LNCaP clone FGC (cell line): ENCODE measurements at places on chromosomes 4 and X.

DNA sequence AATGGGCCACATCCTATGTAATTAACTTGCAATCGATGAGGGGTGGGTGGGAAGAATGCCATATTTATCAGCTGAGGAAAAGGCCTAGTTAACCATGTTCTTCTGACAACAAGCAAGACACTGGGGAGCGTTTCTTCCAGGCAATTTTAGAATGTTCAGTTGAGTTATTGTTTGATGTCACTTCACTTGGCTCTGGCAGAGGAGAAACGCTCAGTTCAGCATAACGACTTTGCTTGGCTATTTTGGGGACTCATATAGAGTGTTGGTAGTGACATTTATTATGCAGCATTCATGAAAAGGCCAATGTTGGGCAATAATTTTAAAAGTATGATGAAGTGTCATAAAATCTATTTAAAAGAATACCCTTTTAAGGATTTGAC is 648 bp downstream of the SYNPO2 start:
- no peak for DNase-seq

DNA sequence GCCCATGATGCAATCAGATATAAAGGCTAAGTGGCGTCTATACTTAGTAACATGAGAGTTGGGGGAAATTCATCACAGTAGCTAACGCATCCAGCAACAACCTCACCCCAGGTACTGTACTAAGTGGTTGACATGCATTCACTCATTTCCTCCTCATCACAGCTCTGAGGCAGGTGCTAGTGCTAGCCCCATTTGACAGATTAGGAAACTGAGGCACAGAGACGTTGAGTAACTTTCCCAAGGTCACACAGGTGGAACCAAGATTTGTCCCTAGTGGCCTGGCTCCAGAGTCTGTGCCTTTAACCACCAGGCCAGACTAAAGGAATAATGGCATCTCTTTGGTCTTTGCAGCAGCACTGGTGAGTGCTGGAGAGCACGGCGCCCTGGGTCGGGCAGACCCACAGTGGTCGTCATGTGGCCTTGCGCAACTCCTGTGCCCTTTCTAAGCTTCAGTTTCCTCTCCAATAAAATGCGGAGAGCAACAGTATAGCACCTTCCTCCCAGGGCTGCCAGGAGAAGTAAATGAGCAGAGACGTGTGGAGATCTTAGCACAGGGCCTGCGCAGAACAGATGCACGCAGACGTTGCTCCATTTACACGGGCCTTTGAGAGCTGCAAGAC is 186.4 kb downstream of the BCOR start:
- DNase-seq, result no peak

DNA sequence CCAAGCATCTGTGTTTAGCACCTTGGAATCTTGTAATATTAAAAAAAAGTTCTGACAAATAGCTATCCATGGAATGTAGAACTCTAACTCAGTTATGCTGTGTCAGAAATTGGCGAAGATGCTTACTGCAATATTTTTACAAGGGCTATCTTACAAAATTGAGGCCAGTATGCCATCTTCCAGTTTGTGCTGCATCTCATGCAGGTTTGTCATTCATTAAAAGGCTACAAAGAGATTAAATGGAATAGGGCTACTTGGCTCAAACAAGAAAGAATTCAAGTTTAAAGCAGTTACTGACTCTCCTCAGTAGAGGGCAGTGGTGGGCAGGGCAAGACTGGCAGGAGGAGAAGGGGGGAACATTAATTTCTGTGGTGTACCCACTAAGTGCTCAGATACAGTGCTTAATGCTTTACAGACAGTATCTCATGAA is 66.5 kb downstream of the SHROOM4 start:
- DNase-seq, result no peak

DNA sequence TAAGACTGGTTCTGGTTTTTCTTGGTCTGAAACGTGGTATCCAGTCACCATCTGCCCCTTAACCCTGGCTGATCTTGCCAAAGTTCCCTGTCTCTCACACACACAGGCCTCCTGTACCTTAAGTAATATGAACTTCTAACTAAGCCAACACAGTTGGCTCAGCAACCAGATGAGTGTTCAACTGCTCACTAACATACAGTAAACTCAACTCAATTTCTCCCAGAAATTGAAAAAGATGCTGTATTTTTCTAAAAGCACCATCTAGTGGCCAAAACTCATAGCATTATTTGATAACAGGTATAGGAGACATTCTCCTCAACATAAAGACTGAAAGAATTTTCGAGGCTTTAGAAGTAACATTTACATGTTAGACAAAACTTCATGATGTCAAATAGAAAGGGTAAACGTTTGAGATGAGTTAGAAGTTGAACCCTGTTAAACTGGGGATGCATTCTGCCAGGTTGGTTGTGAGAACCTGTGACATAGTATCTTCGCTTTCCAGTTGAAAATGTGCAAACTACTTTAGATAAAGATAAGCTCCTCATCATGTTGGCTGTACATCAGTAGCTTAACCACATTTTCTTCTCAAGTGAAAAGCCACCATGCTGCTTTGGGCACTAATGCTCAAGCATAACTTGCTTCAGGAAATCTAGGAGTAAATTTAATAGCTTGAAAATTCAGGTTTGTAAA is 31.2 kb downstream of the CCNI start:
- no peak for DNase-seq

DNA sequence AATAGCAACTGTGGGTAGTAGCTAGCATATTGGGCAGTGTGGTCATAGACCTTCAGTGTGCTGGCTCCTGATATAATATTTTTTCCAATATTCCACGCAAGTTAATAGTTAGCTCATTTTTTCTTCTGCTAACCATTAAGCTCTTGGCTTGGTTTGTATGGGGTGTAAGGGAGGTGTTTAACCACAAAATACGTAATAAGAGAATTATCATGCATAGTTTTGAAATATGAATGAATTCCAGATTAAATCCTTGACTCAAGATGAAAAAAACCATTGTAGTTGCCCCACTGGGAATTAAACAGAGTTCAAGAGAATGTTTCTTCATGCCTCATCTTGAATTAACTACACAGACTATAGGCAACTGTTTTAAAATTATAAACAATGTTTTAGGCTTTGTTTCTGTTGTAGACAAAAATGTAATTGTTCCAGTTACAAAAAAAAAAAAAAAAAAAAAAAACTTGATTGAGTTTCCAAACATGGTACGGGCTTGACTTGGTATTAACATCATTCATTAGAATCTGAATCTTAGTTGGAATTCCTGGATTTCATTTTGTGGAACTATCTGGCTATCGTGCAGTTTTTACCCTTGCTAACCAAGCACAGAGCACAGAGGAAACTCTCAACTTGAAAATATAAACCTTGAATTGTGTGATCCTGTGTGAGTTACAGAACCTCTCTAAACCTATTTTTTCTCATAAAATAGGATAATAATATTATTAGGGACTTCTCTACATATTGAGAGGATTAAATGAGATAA is 28.4 kb downstream of the CXCL1 start:
- DNase-seq, result no peak

DNA sequence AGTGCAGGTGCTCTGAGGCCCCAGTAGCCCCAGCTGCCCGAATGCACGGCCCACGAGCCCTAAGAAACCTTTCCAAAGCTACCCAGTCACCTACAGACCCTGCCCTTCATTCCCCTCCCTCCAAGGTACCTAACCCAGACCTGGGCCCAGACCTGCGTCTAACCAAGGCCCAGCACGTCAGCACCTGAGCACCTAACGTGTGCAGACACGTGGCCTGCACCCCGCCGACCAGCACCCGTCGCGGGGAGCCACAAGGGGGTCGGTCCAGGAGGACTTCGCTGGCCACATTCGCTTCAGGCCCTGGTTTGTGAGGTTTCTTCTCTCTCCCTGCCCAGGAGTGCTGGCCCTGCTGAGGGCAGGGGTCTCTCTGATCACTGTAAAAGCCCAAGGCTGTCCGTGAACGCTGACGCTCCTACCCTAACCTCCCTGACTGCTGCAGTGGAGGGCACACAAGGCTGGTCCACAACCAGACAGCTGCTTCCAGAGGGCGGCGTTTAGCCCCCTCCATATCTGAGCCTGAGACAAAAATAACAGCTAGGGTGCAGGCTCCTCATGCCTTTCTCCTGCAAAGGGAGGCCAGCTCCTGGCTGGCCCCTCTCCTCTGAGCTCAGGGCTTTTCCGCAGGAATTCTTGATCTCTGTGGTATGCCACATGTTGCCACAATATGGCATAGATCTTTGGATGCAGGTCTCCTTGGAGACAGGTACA is 31.8 kb downstream of the WDR1 start:
- no peak for DNase-seq

- DNase-seq, result no peak
Observed at GRCh38 chrX:149021159-149021558, 483.9 kb downstream of the IDS start.

GRCh38 chr4:148515248-148515647 is 73.0 kb upstream of the NR3C2 start:
- DNase-seq, result peak; percentile 53

- DNase-seq, result peak; percentile 31
Observed at GRCh38 chr4:114694770-114695169, 96.2 kb downstream of the UGT8 start.

GRCh38 chr4:26022346-26023202 is 108.6 kb downstream of the SMIM20 start:
- DNase-seq, result peak; percentile 98

DNA sequence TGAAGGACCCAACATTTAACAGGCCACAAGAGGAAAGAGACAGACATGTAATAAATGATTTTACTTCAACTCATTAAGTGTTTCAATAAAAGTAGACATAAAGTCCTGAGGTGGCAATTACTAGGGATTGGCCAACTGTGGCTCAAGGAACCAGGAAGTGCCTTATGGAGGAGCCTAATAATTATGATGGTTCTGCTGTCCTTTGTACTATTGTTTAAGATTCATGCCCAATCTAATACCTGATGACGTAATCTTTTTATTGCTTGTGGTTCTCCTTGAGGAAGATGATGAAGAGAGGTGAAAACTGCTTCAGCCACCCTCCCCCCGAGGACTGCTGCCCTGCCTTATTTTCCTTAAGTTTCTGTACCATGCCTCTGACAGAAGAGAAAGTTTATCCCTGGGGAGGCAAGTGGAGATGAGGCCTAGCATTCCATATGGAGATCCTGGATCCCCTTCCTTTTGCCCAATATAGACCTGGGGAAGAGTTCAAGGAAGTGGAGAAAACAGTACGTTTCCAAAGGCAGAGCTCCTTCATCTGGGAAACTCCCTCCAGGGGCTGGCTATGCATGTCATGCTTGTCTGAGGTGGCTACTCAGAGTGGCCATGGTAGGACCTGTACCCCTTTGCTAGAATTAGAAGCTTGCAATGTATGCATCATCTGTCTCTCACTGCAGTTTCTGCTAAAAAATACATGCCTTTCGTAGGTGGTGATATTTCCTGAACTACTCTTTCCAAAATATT is 56.8 kb upstream of the FAT1 start:
- no peak for DNase-seq

GRCh38 chr4:30765022-30765421 is 44.9 kb downstream of the PCDH7 start:
- DNase-seq, result no peak

DNA sequence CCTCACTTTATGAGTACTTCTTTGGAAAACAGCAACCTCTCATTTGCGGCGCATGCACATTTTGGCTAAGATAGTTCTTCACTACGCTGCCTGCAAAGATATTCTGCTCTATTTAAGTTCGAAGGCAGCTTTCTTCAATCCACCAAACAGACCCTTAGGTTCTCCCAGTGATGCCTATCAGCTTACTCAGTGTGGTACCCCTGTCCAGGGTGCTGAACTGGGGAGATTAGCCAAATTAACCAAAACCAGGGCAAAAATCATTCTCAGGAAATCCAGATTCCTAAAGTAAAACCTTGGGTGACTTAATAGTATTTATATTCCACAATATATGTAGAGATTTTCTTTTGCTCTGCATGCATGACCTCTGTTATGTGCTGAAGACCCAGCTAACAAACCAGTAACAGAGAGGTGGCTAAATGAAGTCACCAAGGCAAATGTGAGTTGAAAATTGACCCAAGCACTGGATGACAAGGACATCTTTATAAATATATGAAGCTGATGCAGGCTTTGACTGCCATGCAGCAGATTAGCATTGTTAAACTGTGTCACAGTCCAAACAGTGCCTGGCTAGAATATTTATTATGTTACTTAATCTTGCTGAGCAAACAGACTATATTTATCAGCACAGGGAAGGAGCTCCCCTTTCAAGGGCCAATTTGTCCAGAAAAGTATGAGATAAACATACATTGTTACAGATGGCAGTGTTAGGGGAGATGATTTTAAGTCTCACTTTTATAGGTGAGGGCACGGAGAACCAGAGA is 418.2 kb downstream of the STIM2 start:
- DNase-seq, result peak; percentile 22

DNA sequence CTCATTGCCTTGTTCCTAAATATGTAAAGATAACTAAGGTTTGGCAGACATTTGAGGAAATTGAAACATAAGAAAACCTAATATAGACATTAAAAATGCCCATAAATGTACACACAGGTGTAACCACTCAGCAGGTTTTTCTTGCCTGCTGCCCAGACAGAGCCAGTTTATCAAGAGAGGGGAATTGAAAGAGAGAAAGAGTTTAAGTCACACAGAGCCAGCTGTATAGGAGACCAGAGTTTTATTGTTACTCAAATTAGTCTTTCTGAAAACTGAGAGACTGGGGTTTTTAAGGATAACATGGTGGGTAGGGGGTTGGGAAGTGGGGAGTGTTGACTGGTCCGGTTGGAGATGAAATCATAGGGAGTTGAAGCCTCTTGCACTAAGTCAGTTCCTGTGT is 119.0 kb downstream of the CFAP299 start:
- no peak for DNase-seq

- DNase-seq, result no peak
Observed at GRCh38 chrX:134444681-134445080, 15.3 kb upstream of the HPRT1 start.

GRCh38 chrX:33605997-33606396 is 394.6 kb upstream of the DMD start:
- no peak for DNase-seq

DNA sequence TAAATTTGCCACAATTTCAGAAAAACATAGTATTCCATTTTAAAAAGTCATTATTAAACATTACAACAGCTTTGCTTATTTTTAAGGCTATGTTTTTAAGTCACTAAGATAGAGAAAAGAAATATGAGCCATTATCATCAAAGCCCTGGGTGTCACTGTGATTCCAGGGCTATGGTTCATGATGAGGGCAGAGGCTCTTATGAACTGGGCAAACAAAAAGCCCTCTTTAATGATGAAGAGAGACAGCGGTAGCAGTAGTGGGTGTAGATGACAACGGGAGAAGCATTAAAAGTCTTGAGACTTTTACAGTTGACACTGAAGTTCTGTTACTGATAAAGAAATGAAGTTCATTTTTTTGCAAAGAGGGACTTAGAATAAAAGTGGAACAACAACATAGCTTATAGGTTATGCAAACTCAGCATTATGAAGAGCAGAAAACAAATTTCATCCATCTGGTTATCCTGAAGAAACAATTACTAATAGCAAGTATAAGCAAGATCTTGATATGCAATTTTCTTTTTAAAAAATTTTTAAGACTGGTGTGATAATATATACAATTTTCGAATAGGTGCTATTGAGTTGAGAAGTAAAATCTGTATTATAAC is 202.7 kb upstream of the ETNPPL start:
- no peak for DNase-seq

DNA sequence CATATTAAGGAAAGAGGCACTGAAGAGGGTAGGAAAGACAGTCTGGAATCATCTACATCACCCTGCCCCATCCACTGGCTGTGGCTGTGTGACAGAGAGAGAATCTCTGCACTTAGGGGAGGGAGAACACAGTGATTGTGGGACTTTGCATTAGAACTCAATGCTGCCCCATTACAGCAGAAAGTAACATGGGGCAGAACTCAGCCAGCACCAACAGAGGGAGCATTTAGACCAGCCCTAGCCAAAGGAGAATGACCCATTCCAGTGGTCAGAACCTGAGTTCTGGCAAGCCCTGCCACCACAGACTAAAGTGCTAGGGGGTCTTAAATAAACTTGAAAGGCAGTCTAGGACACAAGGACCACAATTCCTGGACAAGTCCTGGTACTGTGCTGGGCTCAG is 37.9 kb downstream of the ZNF330 start:
- DNase-seq, result no peak
